ENCODE measurements at places on chromosomes 7 and 10.

GRCh38 chr7:98779800-98780587, 89.8 kb downstream of the TMEM130 start:
- no peak for DNase-seq

GRCh38 chr10:62007145-62007544, 105.6 kb downstream of the ARID5B start:
- DNase-seq: no peak

DNA sequence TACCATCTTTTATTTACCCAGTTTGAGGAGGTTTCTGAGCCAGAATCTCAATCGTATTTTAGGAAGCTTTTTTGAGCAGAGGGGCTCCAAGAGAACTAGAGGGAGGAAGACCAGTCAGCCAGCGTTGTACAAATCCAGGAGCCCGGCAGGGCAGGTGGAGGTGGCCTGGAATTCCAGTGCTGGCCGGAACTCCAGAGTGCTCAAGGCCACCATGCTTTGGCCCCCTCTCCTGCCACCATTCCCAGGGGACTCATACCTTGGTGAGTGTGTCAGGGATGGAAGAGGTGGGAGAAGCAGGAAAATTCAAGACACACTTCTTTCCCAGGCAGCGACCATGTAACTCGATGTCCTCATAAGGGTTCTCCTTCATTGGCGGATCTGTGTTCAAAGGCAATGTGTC, 55.3 kb downstream of the DENND2A start:
- no peak for DNase-seq

DNA sequence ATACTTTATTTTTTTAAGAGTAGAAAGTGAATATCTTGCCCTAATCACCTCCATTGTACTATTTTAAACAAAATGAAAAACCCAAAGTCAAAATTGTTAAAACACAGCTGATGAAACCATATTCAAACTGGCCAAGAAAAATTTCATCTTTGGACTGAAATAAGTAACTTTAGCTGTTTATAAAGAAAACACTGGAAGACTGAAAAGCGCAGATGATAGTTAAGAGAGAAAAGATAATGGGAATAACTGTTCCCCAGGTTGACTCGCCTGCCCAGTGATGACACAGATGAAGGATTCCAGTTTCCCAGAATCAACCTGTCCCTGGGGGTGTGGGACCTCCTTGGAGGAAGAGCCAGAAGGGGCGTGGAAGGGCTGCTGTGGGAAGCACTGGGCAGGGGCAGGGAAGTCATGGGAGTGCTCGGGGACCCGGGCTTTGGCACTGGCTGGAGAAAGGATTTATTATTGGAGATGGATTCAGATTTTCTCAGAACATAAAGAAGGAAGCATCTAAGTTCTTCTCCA, 43.1 kb downstream of the DENND2A start:
- no peak for DNase-seq

- no peak for DNase-seq
These were observed 473.9 kb downstream of the AUTS2 start for GRCh38 chr7:70072220-70072619.

- DNase-seq: no peak
These were observed 66.5 kb upstream of the EEPD1 start for GRCh38 chr7:36086571-36086970.

DNA sequence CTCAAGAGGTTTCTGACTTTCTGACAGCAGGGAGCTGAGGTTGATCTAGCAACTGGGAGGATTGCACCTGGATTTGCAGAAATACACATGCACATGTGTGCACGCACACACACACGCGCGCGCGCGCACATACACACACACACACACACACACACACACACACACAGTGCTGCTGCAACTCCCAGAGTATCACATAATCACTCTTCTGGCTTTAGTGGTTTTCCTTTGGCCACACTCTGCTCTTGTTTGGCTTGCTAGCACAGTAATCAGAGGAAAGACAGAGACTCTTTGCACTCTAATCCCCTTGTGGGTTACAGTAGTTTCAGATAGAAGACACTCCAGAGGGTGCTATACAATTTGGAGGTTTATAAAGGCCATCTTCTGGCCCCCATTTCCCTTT, 705.0 kb downstream of the AUTS2 start:
- no peak for DNase-seq

DNA sequence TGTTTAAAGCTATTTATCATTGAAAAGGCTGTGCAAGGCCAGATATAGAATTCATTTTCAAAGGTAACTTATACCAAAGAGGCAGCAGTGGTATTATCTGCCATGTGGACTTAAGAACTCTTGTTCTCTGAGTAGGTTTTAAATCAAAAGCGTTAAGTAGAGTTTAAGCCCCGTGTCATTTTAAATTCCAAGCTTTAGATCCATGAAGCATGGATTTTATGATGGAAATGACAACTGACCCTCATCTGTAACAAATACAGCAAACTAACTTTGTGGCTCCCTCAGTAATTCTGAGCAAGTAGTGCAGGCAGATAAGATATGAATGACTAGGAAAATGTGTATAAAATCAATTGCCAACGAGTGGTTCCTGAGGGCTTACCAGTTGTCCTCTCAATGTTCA, 247.0 kb downstream of the WDR11 start:
- DNase-seq: no peak

DNA sequence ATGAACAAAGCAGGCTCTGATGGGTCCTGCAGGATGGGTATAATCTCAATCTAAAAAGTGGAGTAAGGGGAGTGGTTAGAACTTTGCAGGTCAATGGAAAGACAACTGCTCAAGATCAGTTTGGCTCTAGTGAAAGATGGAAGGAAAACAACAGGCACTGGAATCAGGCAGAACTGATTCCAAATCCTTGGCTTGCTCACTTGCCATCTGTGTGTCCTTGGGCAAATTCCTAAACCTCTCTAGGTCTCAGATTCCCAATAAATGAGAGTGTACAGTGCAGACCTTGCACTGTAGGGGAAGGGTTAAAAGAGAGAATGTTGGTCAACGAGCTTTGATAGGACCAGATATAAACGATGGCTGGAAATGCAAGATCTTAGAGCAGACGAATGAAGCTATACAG, 186.1 kb upstream of the AOAH start:
- DNase-seq: no peak

DNA sequence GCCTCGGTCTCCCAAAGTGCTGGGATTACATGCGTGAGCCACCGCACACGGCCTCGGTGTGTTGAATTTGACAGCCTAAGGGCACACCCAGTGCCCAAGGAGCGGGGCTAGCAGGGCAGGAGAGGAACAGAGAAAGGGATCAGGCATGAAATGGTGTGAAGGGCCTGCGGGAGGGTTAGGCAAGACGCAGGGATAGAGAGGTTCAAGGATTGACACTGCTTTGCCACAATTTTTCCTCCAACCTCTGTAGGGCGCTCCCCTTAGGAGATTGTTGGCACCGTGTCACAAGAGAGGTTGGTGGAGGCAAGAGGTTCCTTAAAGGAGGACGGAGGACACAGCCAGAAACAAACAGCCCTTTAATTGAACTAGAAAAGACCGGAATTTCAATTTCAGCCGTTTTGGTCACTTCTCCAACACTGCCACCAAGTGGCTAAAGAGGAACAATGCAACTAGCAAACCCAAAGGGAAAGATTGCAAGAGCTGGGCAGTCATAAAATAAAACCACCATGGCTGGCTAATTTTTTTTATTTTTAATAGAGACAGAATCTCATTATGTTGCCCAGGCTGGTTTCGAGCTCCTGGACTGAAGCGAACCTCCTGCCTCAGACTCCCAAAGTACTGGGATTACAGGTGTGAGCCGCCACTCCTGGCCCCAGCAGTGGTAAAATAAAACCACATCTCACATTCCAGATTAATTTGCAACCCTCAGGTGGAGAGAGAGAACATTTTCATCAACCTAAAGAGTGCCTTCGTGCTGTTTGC, 6.9 kb upstream of the CREB3L2 start:
- no peak for DNase-seq

GRCh38 chr10:19245889-19246752, 197.5 kb downstream of the MALRD1 start:
- no peak for DNase-seq

GRCh38 chr7:36311539-36311938, 78.1 kb upstream of the ANLN start:
- DNase-seq: no peak

DNA sequence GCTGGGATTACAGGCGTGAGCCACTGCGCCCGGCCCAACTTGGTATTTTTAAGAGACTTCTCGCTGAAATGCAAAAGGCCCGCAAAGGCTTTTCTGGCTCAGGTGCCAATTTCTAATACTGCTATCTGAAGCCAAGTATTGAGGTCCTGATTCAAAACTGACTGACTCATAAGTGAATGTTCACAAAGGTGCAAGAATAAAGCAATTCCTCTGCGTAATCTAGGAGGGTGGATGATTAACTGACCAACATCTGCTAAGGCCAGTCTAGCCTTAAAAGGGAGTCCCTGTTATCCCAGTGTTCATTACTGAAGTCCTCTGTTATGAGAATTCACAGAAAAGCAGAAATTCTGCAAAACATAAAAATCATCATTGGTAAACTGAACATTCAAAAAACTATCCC, 111.4 kb downstream of the SRPK2 start:
- no peak for DNase-seq

- DNase-seq: no peak
These were observed 229.1 kb downstream of the PLXNA4 start for GRCh38 chr7:132347123-132347522.

GRCh38 chr7:154583454-154583853, 419.5 kb downstream of the PAXIP1 start:
- DNase-seq: no peak

GRCh38 chr10:18659819-18660535, 746 bp downstream of the ARL5B start:
- DNase-seq: no peak

DNA sequence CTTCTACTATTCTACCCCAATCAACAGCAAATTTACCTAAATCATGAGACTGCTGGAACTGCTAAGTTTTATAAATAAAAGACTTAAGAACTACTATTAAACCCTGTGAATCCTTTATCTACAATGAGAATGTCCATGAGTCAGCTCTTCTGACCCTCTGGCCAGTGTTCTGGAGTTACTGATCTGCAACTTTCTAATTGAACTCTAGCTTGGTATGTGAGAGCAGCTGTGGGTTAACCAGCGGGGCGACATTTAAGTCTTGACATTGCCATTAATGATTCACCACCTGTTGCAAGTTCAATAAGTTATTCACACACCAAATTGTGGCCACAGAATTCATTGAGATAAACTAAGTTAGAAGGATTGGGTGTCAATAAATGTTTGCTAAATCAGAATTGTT, 359.8 kb downstream of the PCDH15 start:
- DNase-seq: no peak

DNA sequence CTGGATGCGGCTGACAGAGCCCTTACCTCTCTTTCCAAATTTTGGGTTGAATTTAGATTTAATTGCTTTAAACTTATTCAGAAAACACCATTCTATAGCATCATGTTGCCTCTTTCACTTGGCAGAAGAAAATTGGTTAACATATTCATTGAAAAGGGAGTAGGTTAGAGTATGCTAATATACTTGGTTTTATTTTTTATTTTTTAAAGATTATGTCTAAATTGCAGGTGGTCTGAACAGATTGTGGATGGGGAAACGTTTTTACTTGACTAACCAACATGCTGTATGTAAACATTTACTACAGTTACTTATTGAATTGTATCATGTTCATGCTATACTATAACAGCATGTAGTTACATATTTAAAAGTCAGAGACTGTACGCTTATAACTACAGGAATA, 65.6 kb downstream of the DNAH11 start:
- DNase-seq: no peak

GRCh38 chr7:99440195-99440594, 1.5 kb downstream of the CPSF4 start:
- DNase-seq: no peak

GRCh38 chr10:48651839-48652238, 32.8 kb upstream of the WDFY4 start:
- no peak for DNase-seq

DNA sequence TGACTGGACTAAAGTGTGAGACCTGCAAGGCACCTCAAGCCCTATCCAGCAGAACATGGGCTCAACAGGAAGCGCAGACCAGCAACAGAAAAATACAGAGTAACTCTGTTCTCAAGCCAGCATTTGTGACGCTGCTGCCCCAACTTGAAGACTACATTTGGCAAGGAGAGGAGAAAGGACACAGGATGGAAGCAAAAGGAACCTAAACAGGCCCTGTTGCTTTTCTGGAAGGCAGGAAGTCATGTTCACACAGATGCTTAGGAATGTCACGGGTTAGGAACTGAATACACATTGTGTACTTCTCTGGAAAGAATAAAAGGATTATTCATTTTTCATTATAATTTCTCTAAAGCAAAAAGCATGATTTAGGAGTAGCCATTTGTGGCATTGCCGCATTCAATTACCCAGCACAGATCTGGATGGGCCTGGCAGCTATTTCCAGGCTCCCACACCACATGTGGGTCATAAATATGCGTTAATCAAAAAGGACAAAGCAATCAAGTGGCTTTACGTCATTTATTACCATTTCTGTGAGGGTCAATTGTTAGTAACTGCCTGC, 19.8 kb upstream of the TOMM7 start:
- DNase-seq: no peak

GRCh38 chr10:58266003-58266825, 1.5 kb downstream of the IPMK start:
- DNase-seq: no peak

GRCh38 chr10:77077316-77077945, 560.2 kb downstream of the KCNMA1 start:
- no peak for DNase-seq

DNA sequence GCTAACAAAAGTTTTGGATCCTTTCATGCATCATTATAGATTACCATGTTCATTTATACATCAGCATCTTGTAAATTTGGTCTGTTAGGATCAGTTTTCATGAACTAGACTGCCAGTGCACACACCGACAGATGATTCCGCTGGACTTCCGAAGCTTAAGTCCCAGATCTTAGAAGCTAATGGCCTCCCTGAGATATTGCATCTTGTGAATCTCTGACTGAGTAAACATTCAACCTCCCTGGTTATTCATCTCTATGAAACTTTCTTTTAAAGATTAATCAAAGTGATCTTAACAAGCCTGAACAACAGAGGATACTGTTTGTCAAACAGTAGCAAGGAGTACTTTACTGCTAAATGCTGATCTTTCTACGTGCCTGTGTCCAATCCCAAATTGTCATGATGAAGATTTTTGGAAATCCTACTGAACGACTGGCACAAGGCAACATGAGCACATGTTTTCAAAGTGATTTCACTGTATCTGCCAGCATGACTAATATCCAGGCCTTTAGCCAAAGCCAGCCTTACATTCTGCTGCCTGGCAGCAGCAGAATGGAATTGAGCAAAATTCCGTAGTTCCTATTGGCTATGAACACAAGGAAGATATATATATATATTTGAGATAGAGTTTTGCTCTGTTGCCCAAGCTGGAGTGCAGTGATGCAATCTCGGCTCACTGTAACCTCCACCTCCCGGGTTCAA, 91.3 kb upstream of the ANK3 start:
- no peak for DNase-seq

- DNase-seq: no peak
These were observed 239.5 kb upstream of the PITRM1 start for GRCh38 chr10:3412071-3412582.

- no peak for DNase-seq
These were observed 23.9 kb downstream of the NT5C3A start for GRCh38 chr7:33038639-33039038.

DNA sequence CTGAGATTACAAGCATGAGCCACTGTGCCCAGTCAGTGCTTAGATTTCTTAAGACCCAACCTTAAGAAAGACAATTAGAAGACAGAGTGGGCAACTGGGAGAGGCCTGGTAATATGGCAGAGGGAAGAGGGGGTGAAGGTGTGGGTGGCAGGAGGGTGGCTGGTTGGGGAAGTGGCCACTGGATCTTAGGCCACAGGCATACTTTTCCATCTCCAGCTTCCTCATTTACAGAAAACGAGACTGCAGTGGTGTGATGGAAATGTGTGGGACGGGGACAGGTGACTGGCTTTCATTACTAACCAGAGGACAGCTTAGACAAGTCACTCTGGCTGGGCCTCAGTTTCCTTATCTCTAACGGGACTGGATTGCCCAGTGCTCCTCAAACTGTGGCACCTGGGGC, 1.0 kb upstream of the FFAR4 start:
- no peak for DNase-seq
